Lung (tissue), 17 donors: ENCODE measurements at places on chromosomes 11 and 22. TPM values are rescaled to one million over a fixed set of nuclear protein-coding genes. Genes with fewer than 3 reads are reported as not detected.

- H3K27me3 ChIP-seq, result no peaks in the 10 kb centered on the region
- H3K4me1 ChIP-seq, result peaks cover 3% of the 10 kb centered on the region
- DNase-seq, result no peak
- H3K4me3 ChIP-seq, result no peak overlapping the region
- H3K36me3 ChIP-seq, result no peaks in the 10 kb centered on the region
- H3K27ac ChIP-seq, result no peak overlapping the region
These were observed 123.0 kb downstream of the CSNK2A3 start for GRCh38 chr11:11230087-11230486.

Gene RTN3
- 82.1 TPM for total RNA-seq

GRCh38 chr11:22337596-22338485, at the start of gene SLC17A6:
Gene SLC17A6, plus strand, starts transcription at chr11:22338381. Its CDS starts 153 bp downstream, at chr11:22338534.
- no peaks in the 10 kb centered on the region for H3K4me1 ChIP-seq
- peaks cover 54% of the 10 kb centered on the region for H3K27me3 ChIP-seq
- DNase-seq, result peak; percentile 54
- no peaks in the 10 kb centered on the region for H3K36me3 ChIP-seq
- H3K4me3 ChIP-seq, result no peak within 1 kb of the TSS

GRCh38 chr11:118790357-118791110, 430 bp downstream of the DDX6 start:
- H3K4me1 ChIP-seq, result peaks cover 18% of the 10 kb centered on the region
- peak overlapping the region; percentile 98 for H3K4me3 ChIP-seq
- no peaks in the 10 kb centered on the region for H3K27me3 ChIP-seq
- no peaks in the 10 kb centered on the region for H3K36me3 ChIP-seq
- peak overlapping the region; percentile 95 for H3K27ac ChIP-seq

- no peaks in the 10 kb centered on the region for H3K4me1 ChIP-seq
- no peak overlapping the region for H3K4me3 ChIP-seq
- DNase-seq, result no peak
- no peak overlapping the region for H3K27ac ChIP-seq
- H3K36me3 ChIP-seq, result no peaks in the 10 kb centered on the region
These were observed 8.2 kb downstream of the UBASH3B start for GRCh38 chr11:122663764-122664163.

- no peaks in the 10 kb centered on the region for H3K36me3 ChIP-seq
These were observed 9.2 kb upstream of the PIWIL4 start for GRCh38 chr11:94557992-94558391.

DNA sequence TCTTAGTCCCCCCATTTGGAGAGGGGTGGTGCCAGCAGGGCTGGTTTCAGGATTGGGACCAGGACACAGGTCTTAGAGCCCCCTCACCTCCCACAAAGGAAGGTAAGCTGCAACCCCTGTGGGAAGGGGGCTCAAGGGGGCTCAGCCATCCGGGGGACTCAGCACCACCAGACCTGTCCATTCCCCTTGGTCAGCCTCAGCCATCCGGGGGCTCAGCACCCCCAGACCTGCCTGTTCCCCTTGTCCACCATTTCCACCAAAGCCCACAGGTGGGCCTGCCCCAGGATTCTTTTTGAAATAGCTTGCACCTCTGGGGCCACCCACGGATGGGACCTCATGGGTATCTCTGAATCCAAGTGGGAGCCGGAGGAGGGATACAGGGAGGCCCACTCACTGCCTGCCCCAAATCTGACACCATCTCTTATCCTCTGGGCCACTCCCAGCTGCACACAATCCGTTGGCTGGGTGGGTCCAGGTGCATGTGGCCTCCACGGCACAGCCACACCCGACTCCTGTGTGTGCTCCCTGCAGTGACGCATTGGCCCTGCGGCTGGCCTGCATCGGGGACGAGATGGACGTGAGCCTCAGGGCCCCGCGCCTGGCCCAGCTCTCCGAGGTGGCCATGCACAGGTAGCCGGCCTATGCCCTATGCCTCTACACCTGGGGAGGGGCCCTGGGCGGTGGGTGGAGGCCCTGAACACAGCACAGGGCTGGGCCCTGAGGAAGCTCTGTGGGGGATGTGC, 15.9 kb downstream of the MCAT start:
- peaks cover 3% of the 10 kb centered on the region for H3K36me3 ChIP-seq
- peaks cover 3% of the 10 kb centered on the region for H3K4me1 ChIP-seq
- H3K27ac ChIP-seq, result no peak overlapping the region
- no peak for DNase-seq
- no peak overlapping the region for H3K4me3 ChIP-seq

DNA sequence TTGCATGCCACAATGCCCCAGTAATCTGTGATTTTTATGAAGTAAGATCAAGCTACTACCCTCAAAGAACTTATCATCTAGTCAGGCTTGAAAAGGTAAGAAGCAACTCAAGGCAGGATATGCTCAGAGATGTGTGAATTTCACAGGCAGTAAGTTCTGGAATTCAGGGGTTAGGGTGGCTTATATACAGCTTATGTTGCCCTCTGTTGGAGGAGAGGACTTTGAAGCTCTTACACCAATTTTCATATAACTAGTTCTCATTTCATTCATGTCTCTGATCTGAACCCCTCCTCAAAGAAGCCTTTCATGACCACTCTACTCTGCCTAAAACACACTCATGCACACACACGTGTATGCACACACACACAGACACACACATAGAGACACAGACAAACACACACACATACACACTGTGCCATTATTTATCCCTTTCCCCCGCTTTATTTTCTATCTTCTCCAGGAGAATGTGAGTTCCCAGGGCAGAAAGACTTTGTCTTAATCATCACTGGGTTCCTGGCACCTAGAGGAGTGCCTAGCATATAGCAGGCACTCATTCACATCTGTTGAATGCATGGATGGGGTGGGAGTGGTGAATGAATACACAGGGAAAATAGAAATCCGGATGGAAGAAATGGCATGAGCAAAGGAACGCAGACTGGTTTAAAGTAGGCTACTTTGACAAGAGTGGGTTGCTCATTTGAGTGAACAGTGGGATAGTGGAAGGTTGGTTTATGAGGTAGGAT, 220.7 kb upstream of the ZBED5 start:
- DNase-seq, result no peak
- no peak overlapping the region for H3K4me3 ChIP-seq
- H3K27me3 ChIP-seq, result no peaks in the 10 kb centered on the region
- no peaks in the 10 kb centered on the region for H3K36me3 ChIP-seq

- H3K4me3 ChIP-seq, result no peak overlapping the region
- H3K27ac ChIP-seq, result peak overlapping the region; percentile 87
- no peaks in the 10 kb centered on the region for H3K27me3 ChIP-seq
- peaks cover 2% of the 10 kb centered on the region for H3K4me1 ChIP-seq
- H3K36me3 ChIP-seq, result no peaks in the 10 kb centered on the region
These were observed 456 bp upstream of the SPI1 start for GRCh38 chr11:47378836-47379170.

DNA sequence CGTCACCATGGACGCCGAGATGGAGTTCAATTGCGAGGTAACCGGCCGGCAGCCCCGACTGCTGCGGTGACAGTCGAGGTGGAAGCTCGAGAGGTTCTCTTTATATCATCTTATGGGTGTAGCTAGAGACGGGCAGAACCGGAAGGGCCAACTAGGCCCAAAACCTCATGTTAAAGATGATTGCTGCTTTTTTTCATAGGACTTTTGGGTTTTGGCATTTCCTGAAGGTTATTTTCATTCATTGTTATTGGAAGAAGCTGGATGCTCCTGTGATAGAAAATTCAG, 585 bp downstream of the NF2 start:
- no peak for DNase-seq
- H3K4me3 ChIP-seq, result peak overlapping the region; percentile 97
- peak overlapping the region; percentile 96 for H3K27ac ChIP-seq

Gene GAB2
- total RNA-seq, result 17.8 TPM

GRCh38 chr11:67601098-67601497, 5.6 kb upstream of the NDUFV1 start:
- no peaks in the 10 kb centered on the region for H3K27me3 ChIP-seq
- no peak overlapping the region for H3K4me3 ChIP-seq
- peaks cover 5% of the 10 kb centered on the region for H3K4me1 ChIP-seq
- no peak overlapping the region for H3K27ac ChIP-seq
- no peak for DNase-seq

DNA sequence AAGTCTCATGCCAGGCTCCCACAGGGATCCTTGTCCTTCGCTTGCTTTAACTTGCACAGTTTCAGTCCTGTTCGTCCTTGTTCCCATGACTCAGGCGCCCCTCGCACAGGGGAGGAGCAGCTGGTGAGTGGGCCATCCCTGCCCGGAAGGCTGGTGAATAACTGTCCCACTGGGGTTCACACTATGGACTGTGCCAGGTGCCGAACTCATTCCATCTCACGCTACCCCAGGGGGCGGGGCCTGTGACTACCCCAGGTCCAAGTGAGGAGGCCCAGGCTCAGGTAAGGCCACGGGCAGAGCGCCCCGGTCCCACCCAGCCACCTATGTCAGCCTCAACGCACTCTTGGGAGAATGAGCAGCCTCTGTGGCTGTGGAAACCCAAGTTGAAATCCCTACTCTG, 7.2 kb upstream of the CARD10 start:
- H3K4me1 ChIP-seq, result no peaks in the 10 kb centered on the region
- no peaks in the 10 kb centered on the region for H3K27me3 ChIP-seq
- H3K36me3 ChIP-seq, result no peaks in the 10 kb centered on the region
- H3K27ac ChIP-seq, result no peak overlapping the region
- H3K4me3 ChIP-seq, result no peak overlapping the region

GRCh38 chr22:44225091-44225689, 44.5 kb downstream of the PARVG start:
- H3K36me3 ChIP-seq, result no peaks in the 10 kb centered on the region
- H3K27ac ChIP-seq, result no peak overlapping the region
- no peak overlapping the region for H3K4me3 ChIP-seq
- H3K4me1 ChIP-seq, result no peaks in the 10 kb centered on the region

- no peaks in the 10 kb centered on the region for H3K27me3 ChIP-seq
- H3K4me3 ChIP-seq, result no peak overlapping the region
- peak; percentile 60 for DNase-seq
- no peaks in the 10 kb centered on the region for H3K36me3 ChIP-seq
- no peaks in the 10 kb centered on the region for H3K4me1 ChIP-seq
- no peak overlapping the region for H3K27ac ChIP-seq
These were observed 26.6 kb upstream of the IL17RA start for GRCh38 chr22:17057959-17058814.

- peak overlapping the region; percentile 54 for H3K27ac ChIP-seq
- peak; percentile 78 for DNase-seq
- peaks cover 35% of the 10 kb centered on the region for H3K4me1 ChIP-seq
- no peaks in the 10 kb centered on the region for H3K27me3 ChIP-seq
- H3K4me3 ChIP-seq, result no peak overlapping the region
These were observed 6.2 kb downstream of the ADAMTS15 start for GRCh38 chr11:130454491-130455252.

- H3K27me3 ChIP-seq, result no peaks in the 10 kb centered on the region
- H3K4me1 ChIP-seq, result no peaks in the 10 kb centered on the region
- no peak overlapping the region for H3K4me3 ChIP-seq
- no peaks in the 10 kb centered on the region for H3K36me3 ChIP-seq
- no peak for DNase-seq
These were observed 71.5 kb upstream of the LMO1 start for GRCh38 chr11:8335186-8335585.

Gene MS4A6A
- total RNA-seq, result 79.7 TPM
